ENCODE measurements at places on chromosomes 6 and 20.

DNA sequence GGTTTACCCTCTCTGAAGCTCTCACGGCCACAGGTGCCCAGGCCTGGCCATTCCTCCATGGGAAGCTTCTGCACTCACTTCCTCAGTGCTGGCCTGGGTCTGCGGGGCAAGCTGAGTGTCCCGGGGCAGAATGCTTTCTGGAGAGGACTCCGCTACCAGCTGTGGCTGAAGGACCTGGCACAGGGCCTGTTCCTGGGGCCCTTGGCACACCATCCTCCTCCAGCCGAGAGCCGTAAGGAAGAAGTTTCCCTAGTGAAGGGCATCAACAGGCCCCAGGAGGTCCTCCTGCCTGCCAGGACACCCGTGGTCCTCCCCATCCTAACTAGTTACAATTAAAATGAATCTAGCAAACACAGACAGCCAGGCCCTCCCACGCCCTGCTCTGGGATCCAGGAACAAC lies 14.0 kb upstream of the KCNK15 start:
- DNase-seq: no peak

DNA sequence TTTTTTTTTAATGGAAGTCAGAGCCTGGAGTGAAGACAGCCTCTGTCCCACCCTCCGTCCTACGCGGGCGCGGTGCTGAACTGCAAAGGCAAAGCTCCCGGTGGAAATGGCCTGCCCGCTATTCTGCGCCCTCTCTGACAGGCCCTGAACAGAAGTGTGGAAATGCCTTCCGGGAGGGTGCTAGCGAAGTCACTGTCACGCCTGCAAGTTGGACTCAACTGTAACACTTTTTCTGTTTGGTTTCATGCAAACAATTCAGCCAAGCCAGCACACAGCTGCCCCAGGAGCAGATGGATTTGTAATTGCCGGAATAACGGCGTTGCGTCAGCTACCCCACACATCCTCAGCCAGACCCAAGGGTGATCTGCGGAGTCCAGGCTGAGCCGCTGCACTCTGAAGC lies 107.6 kb downstream of the PSMB1 start:
- no peak for DNase-seq

GRCh38 chr6:149164199-149164750 lies 153.2 kb upstream of the TAB2 start:
- no peak for DNase-seq

DNA sequence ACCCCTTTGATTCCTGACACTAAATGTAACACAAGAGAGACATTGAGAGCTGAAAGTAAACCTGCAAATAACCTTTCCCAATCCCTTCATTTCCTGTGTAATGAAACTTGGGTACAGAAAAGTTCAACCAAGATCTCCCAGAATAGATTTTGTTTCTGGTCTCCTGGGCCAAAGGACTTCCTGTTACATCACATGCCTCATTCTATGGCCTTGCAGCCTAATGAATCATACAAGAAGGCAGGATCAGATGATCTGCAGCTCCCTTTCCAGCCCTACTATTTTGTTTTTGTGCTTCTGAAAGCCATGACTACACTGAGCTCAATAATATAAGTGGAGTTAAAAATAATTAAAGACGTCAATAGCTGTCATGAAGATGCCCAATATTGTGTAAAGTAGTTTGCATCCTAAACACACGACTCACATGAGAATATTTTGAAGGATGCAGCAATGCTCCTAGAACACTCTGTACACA lies 73.4 kb upstream of the NOX3 start:
- DNase-seq: peak; percentile 1

DNA sequence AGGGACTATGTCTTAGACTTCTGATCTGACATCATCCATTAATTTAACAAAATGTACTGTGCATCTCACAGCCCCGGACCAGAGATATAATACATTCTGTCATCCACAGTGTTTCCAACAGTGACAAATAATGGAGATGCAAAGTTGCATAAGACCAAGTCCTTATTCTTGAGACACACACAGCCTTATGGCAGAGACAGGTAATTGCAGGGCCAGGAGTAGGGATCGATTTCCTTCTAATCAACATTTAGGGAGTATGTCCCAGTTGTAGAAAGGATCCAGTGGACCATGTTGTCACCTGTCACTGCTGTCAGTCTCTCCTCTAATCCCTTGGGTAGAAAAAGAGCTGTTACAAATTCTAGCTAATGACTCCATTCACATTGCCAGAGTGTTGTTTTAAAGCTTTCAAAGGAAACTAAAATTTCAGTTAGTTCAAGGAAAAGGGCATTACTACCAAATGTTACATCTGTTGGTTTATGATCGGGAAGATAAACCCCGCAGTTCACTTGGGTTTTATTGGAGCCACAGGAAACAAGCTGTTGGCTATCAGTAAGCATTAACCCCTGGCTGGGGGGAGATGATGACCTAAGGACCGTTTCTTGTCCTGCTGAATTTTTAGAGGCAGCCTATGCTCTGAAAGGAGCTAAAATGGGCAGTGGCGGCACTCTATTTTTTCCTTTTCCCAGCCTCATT lies 111.4 kb upstream of the ATXN1 start:
- DNase-seq: no peak

- no peak for DNase-seq
Observed at GRCh38 chr6:137320271-137320670, 101.1 kb upstream of the IFNGR1 start.

GRCh38 chr6:31476515-31477139 lies 21.3 kb upstream of the MICB start:
- DNase-seq: no peak

DNA sequence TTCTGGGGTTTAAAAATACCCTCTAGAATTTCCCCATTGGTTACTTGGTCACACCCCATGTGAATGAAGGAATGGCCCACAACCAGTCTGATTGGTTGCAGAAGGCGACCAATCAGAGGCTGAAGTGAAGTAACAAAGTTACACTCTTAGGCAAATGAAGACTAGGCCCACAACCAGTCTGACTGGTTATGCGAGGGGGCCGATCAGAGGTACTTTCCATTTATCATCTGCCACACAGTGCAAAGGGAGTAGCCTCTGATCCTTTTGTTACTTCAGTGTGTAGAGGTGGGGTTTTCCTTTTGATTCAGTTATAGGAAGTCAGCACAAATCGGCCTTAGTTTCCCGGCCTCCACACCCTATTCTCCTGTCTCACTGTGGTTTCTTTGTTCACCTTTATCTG lies 61.2 kb upstream of the SGK1 start:
- no peak for DNase-seq

DNA sequence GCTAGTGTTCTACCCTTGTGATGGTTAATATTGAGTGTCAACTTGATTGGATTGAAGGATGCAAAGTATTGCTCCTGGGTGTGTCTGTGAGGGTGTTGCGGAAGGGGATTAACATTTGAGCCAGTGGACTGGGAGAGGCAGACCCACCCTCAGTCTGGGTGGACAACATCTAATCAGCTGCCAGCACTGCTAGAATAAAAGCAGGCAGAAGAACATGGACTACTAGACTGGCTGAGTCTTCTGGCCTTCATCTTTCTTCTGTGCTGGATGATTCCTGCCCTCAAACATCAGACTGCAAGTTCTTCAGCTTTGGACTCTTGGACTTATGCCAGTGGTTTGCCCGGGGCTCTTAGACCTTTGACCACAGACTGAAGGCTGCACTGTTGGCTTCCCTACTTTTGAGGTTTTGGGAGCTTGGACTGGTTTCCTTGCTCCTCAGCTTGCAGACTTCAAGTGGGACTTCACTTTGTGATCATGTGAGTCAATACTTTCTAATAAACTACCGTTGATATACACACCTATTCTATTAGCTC lies 50.1 kb downstream of the SDHAF4 start:
- no peak for DNase-seq

GRCh38 chr6:70411542-70412251 lies 1.6 kb upstream of the FAM135A start:
- DNase-seq: no peak

DNA sequence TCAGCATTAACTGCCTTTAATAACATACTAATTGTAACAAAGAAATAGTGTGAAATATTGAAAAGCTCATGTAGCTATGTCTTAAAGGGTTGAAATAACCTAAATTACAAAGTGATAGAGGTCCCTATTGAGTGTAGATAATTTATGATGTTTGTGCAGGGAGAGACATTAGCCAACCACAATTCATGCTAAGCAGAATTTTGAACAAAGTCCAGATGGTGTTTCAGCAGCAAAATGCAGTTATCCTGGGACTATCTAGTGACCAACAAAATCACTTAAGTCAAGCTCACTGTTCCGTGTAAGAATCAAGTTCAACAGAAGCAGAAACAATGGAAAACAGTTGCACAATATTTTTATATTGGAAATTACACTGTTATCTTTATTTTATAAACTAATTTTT lies 218.5 kb downstream of the SIM1 start:
- DNase-seq: no peak

GRCh38 chr20:44594730-44595129 lies 12.4 kb downstream of the PKIG start:
- no peak for DNase-seq

GRCh38 chr6:165962366-165962765 lies 205.3 kb downstream of the TBXT start:
- DNase-seq: no peak

DNA sequence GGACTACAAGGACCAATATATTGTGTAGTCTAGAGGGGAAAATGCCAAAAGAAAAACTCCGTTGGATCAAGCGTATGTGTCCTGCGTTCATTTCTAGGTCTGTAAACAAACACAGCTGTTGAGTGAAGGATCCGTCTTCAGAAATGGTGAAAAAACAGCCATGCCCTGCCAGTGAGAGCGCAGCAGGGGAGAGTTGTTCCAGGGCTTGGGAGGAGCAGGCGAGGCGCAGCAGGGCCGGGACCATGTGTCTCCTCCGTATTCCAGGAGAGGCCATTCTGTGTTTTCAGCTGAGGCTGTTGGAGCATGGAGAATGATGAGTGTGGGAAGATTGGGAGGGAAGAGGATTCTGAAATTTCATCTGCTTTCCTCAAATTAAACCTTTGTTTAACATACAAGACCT lies 38.0 kb downstream of the BMP6 start:
- no peak for DNase-seq

DNA sequence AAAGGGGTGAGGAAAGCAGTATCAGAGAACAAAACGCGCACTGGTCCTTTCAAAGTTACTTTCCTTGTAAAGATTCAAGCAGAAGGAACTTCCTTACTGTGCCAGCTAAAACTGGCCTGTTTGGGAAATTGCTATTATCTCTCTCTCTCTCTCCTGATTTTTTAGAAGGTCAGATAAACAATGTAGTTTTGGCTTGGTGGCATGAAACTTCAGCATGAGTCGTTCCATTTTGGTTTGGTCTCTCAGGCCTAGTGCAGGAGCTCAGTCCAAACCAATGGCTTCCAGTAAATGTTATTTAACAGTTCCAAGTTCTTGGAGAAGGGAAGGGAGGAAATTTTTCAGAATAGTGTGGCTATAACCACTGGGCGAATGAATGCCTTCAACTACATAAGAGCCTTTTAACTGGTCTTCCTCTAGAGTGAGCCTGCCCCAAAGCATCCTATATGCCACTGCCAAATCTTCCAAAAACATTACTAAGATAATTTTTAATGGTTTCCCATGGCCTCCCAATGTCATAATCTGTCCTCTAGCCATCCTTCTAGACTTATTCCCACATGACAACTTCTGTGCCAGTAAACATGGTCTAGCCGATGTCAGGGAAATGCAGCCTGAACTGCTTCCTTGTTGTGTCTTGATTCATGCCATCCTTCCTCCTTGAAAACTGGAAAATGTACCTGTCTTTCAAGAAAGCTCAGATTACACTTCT lies 9.1 kb upstream of the SNX9 start:
- no peak for DNase-seq

DNA sequence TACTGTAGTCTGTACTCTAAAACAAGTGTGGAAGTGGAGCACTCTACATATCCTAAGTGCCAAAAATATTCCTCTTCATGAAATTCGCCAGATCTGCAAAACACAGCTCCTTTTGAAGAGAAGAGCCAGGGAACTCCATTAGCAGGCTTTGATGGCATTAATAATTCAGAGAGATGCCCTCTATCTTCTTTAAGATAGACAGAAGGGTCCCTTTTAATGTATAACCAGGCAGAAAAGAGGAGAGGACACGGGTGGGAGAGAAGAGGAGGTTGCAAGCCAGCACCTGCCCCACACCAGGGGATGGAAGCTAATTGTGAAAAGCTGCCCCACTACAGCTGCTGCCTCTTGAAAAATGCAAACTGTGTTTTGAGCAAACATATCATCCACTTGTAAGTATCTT lies 3.7 kb upstream of the RFPL4B start:
- no peak for DNase-seq

DNA sequence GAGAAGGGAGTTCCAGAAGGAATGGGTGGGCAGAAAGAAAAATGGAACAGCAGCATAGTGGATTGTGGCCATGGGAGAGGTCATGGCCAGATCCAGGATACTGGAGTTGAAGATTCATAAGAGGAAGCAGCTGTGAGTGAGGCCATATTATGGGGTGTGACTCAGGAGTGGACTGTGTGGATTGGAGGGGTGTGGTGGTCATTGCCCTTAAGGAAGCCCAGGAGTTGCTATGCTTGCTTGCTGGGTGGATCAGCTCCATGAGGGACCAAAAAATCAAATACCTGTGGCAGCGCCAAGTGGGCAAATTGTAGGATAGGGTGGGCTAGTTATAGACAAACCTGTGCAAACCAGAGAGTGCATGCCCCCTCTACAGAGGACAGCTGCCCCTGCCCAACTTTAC lies 18.3 kb downstream of the LRRC1 start:
- DNase-seq: no peak

- DNase-seq: no peak
Observed at GRCh38 chr6:21529431-21529830, 64.1 kb upstream of the SOX4 start.

DNA sequence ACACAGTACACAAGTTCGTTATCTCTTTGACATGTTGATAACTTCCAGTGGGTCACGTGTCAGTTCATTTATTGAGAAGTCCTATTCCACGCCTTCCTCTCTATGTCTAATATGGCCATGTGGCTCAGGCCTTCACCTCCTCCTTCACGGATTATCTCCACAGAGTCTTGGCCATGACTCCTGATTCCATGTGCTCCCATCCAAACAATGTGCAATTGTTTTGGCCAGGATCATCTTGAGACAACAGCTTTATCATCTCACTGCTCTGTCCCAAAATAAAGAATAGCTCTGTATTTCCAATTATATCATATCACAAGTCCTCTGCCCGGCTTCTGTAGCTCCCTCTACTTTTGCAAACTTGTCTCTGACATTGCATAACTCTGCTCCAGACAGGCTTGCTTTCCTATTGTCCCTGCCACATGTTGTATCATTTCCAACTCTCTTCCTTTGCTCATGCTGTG lies 11.1 kb upstream of the TXNDC5 start:
- no peak for DNase-seq
